Muscle of leg (tissue), 16 donors: ENCODE measurements at places on chromosomes 16 and 17.

DNA sequence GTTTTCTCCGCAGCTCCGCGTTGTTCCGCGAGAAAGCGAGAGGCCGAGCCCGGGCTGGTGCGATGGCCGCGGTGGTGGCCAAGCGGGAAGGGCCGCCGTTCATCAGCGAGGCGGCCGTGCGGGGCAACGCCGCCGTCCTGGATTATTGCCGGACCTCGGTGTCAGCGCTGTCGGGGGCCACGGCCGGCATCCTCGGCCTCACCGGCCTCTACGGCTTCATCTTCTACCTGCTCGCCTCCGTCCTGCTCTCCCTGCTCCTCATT, 404 bp downstream of the EMC6 start:
- no peak for DNase-seq

DNA sequence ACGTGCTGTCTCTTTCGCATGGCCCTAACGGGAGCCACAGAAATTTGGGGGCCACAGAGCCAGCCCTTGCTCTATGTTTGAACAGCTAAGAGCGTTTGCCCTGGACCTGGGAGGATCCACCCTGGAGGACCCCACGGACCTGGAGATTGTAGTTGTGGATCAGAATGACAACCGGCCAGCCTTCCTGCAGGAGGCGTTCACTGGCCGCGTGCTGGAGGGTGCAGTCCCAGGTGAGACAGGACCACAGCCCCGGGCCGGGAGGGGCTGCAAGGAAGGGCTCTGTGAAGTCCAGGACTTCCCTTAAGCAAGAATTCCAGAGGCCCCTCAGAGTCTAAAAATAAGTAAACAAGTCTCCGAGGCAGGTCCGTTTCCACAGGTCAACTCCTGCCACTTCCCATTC, 11.9 kb downstream of the CDH15 start:
- DNase-seq = no peak

GRCh38 chr17:39765766-39766165, 28.0 kb downstream of the GRB7 start:
- DNase-seq = no peak

GRCh38 chr16:1580256-1580655, 31.6 kb downstream of the IFT140 start:
- DNase-seq = no peak

DNA sequence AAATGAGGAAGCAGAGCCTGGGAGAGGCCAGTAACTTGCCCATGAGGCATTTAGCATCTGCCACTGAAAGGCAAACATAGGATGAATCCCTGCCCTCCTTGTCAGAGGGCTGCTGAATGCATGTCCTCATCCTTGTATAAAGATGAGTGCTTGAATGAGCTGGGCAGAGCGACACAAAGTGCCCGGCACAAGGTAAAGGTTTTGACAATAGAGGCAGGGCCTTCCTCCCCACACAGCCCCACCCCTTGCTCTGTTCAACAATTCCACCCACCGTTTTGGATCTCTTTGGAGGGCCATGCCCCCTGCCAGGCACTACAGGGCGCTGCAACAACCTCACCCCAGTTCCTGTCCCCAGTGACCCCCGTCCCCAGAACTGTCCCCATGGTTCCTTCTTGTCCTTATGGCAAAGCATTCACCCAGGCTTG, 1.4 kb upstream of the KRT19 start:
- DNase-seq = no peak

DNA sequence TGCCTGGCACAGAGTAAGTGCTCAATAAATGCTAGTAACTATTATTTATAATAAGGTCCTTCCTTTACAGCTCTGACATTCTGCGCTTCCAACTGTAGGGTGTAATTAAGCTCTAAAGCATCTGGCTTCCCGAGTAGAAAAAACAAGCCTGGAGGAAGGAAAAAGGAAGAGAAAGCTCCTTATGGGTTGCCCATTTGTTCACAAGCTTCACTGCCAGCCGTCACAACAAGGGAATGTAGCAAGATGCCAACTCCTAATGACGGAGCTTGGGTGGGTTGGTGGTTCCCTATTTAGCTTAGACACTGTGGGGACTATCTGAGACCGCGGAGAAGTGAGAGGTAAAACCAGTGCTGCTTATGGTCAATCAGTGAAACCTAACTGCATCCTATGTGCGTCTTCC, 7.3 kb upstream of the RPRML start:
- no peak for DNase-seq

DNA sequence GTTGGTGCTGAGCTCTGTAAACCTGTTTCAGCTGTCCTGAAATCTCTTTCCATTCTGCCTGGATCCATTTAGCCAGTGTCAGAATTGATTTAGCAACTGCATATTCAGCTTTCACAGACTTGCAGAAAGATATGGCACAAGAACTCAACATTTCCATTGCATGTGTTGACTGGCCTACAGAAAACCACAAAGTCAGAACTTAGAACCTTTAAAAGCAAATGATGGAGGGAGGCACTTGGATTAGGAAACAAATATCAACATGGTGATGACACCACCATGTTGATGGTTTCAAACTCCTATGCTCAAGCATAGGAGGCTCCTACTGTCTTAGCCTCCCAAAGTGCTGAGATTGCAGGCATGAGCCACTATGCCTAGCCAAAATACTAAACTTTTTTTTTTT, 52.3 kb upstream of the ARL6IP1 start:
- no peak for DNase-seq

GRCh38 chr17:78267253-78268073, 36.0 kb downstream of the TMEM235 start:
- DNase-seq = no peak

GRCh38 chr16:57791195-57791892, 10.9 kb downstream of the KIFC3 start:
- peak; percentile 63 for DNase-seq

GRCh38 chr17:79113699-79114457, 39.3 kb downstream of the ENGASE start:
- DNase-seq = no peak

- peak; percentile 95 for DNase-seq
Measured at GRCh38 chr17:67376737-67377487, at the start of gene PITPNC1. Gene PITPNC1, plus strand, starts transcription at chr17:67377281.

- DNase-seq = no peak
Measured at GRCh38 chr17:41974031-41974430, 7.4 kb downstream of the CNP start.

DNA sequence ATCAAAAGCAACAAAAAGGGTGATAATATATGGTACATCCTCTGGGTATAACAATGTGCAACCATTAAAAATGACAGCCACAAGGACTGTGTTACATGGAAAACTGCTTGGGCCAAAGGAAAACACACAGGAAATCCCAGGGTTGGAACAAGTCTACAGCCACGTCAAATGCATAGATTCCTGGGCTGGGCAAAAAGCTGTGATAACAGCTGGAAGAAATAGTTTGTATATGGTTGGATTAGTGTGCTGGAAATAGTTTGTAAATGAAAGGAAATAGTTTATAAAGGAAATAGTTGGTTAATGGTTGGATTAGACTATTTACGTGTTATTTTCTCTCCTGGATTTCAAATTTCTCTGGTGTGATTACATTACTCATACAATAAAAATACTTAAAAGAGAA, 2.6 kb downstream of the HSD17B2 start:
- peak; percentile 27 for DNase-seq

GRCh38 chr16:29820271-29820701, at the start of gene MVP:
Gene MVP, plus strand, starts transcription at chr16:29820462. Its CDS starts 10,088 bp downstream, at chr16:29830550.
- DNase-seq = peak; percentile 88

DNA sequence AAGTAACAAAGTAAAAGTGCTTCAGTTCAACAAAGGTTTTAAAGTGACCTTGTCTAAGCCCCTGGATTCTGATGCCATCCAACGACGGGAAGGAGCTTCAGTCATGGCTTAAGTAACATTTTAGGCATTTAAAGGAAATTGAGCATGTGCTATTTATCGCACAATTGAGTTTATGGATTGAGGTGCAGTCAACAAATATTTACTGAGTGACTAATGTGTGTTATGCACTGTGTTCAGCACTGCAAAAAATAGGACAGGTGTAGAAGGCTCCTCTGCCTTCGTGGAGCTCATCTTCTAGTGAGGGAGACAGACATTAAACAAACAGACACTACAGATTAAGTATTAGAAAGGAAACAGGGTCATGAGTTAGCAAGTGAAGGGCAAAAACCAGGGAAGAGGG, 12.5 kb downstream of the TMIGD1 start:
- no peak for DNase-seq

DNA sequence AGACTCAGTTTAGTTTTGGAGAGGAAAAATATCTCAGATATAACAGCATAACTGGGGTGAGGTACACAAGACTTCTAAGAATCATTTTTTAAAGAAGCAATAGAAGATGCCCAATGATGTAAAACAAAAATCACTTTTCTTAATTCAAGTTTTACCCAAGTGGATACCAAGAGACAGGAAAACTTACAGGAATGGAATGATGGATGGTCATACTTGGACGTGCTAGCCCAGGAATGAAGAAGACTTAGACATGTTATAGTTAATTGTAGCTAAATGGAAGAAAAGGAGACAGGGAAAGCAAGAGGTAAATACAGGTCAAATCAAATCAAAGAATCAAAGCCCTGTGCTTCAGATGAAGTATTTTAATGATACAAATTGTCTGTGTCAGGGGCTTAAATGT, 312.7 kb upstream of the KCNJ16 start:
- DNase-seq = no peak

DNA sequence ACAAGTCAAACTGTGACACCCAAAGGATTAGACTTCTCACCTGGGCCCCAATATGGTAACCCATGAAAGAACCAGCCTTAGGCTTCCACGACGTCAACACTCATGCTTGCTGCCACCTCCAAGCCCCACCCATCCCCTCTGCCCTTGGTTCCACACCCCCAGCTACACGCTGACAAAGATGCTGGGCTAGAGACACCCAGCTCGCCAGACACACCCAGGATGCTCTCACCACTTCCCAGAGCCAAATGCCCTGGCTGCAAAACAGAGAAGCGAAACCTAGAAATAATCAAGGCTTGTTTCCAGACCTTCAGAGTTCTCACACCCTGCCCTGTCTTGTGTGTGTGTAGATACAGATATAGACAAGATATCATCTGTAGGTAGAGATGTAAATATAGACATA, 26.0 kb upstream of the ADCY9 start:
- peak; percentile 11 for DNase-seq

DNA sequence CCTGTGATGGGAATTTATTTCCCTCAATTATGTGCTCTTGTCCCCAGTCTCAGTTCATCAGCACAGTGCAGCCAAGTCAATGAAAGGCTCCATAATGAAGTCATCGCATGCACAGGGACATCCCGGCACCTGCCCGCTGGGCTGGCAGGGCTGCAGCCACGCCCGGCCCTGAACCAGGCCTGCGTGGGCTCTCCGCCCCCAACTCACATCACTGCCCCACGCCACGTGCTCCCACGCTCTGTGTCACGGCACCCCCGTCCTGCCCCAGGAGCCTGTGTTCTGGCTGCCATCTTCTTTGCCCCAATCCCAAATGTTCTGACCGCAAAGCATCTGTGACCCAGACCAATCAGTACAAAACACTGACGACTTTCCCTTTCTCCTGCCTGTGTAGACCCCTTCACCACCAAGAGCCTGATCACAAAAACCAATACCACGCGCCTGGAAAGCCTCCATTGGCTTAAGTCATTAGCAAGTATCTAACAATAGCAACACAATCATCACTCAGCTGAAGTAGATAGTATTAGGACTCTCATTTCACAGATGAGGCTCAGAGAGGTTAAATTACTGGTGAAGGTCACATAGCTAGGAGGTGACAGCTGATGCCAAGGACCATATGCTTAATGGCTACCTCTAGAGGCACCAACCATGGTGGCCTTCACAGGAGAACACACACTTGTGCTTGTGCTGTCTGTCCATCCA, 202.5 kb downstream of the ZFHX3 start:
- no peak for DNase-seq

GRCh38 chr16:88880226-88881006, 14.0 kb upstream of the PABPN1L start:
- no peak for DNase-seq

DNA sequence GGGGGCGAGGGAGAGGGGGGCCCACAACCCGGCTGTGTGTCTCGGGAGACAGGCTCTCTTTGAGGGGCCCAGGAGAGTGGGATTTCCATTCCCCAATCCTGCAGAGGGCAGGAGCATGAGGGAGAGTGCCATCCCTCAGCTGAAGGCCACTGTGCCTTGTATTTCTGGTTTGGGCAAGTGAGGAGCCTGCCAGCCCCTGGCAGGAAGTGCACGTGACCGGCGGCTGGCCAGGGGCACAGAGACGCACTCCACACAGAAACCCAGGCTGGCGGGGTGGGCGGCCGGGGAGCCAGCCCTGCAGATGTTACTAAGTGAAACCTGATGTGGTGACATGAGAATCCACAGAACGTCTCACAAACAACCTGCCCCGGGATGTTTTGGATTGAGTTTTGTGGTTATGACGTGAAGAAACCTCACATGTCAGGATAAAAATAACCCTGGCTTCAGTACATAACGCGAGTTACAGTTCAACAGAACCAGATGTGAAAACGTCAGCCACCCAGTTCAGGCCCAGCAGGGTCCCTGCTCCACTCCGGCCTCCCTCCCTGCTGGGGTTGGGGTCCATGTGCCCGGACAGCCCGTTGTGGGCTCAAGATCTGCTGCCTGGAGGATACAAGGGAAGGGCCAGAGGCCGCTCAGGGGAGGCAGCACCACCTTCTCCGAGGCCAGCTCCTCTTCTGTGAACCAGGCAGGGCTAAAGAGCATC, 51.7 kb upstream of the MTSS2 start:
- DNase-seq = peak; percentile 97

DNA sequence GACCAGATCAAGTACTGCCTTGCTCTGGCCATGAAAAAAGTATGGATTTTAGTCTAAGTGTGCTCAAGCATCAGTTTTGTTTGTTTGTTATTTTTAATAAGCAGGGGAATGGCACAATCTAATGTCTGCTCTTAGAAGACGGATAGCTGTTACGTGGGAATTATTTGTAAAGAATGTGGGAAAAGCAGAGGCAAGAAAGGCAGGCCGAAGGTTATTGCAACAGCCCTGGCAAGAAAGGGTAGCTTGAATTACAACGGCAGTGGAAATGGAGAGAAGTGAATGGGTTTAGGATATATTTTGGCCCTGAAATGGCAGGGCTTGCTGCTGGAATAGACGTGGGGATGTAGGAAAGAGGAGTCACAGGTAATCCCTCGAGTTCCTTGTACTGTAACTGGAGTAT, 987 bp upstream of the HASPIN start:
- DNase-seq = no peak

- DNase-seq = no peak
Measured at GRCh38 chr17:2695961-2696760, 15.4 kb downstream of the CLUH start.

DNA sequence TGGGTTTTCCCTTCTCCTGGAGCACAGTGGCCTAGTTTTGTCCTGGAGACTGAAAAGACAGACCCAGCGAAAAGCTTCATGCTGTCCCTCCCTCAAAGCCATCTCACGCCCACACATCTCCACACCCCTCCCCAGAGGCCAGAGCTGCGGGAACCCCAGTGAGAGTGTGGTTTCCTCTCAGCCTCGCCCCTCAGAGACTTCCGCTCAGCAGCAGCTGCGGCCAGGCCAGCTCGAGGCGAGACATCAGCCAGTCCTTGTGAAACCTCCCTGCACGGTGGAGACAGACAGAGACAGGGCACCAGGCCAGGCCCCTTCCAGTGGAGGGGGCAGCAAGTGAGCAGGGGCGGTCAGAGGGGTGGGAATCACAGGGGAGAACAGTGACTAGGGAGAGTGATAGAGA, 77.0 kb upstream of the TNRC6C start:
- DNase-seq = peak; percentile 87
